Activated CD4-positive, alpha-beta memory T cell treated with anti-CD3 and anti-CD28 coated beads, Interleukin-2, amount 10 ng/mL, durations not matched to agents 7 days and 5 days (primary cell): ENCODE measurements at places on chromosomes 7 and 10. TPM values are rescaled to one million over a fixed set of nuclear protein-coding genes. Genes with fewer than 3 reads are reported as not detected.

DNA sequence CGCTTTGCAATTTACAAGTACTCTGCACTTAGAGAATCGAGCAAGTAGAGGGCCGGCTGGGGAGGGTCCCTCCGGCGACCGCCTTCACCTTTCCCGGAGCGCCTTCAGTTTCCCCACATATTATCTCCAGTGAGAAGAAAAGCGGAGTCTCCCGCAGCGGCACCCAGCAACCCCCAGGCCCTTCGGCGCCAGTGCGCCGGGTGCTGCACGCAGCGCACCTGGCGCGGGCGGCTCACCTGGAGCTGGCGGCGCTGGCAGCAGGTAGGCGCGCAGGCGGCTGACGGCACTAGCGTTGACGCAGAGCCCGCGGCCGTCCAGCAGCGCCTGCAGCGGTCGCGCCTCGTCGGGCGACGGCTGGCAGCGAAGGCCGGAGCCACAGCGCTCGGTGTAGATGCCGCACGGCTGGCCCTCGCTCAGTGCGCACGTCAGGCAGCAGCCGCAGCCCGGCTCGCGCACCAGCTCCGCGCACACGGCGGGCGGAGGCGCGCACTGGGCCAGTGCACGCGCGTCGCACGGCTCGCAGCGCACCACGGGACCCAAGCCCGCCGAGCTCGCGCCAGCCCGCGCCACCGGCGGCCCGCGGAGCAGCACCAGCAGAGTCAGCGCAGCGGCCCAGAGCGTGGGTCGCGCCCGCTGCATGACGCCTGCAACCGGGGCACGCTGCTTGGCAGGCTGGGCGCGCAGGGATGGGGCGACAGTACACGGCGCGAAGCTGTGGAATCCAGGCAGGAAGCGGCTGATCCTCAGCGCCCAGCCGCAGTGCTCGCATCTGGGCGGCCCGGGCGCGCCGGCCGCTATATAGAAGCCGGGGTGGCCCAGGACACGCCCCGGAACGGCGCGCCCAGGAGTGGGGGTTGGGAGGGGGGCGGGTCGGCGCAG, at the start of gene IGFBP3:
Gene IGFBP3 (minus strand): TSS at position 771 of the 879 bp plus-strand sequence. CDS start 132 bp downstream, at position 639.
- peak; percentile 50 for DNase-seq

DNA sequence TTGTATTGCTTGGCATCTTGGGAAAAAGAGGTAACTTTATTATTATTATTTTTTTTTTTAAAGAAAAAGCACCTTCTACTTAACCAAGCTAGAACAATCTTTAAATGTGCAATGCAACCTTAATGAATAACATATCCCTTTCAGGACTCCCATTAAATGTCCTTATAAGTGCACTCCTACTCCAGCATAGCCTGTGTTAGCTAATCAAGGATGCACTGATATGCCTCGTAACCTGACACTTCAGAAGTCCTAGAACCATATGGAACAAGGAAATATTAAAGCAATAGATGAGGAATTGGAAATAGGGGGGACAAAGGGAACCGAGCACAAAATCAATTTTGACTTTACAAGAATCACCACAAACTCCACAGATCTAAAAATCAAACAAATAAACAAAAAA, 522.4 kb downstream of the PARD3 start:
- no peak for DNase-seq

Gene RAMP3
- total RNA-seq = not detected

- DNase-seq = no peak
Observed at GRCh38 chr7:90994601-90995000, 269.6 kb upstream of the FZD1 start.

Gene C10orf67
- not detected for total RNA-seq

DNA sequence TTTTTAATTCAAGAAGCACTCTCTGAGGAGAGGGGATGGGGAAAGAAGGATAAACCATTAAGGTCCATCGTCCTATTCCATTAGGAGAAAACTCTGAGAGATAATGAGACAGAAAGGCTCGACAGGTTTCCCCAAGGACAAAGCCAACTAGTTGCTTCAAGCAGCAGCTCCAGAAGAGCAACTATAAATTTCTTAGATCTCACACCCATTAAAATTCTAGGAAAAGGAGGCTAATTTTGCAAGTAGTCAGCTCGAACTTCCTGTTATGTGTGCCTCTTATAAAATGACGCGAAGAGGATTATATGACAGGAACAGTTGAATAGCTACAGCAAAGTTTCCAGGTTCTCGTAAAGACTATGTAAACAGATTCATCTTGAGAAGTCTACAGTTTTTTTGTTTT, 52.0 kb upstream of the ST8SIA6 start:
- no peak for DNase-seq

Gene RTKN2
- 6.6 TPM for total RNA-seq

- no peak for DNase-seq
Observed at GRCh38 chr10:4663162-4663992, 162.6 kb upstream of the AKR1E2 start.
